ENCODE measurements at places on chromosomes 11 and 22.

DNA sequence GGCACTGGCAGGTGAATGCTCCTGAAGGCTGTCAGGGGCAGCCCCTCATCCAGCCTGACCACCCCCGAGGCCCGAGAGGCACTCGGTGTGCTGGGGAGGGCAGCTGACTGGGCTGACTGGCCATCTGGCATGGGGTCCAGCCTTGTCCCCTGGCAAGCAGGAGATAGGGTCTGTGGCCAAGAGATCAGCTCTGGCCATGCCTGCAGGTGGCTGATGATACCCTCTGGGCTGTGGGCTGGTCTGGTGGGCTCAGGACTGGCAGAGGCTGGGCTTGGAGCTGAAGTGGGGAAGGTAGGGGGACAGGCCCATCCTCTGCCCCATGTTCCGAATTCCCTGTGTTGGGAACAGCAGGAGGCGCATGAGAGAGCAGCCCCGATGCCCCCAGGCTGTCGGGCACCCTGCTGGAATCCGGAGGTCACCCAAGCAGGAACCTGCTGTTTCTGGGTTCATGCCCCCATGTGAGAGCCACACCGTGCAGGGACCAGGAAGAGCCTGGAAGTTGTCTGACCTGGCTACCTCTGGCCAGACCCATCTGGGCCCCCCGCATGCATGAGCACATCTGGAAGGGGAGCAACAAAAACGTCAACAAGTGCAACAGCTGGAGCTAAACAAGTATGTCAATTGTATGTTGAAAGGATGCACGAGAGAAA, 527.0 kb downstream of the TBC1D22A start:
- DNase-seq: no peak

DNA sequence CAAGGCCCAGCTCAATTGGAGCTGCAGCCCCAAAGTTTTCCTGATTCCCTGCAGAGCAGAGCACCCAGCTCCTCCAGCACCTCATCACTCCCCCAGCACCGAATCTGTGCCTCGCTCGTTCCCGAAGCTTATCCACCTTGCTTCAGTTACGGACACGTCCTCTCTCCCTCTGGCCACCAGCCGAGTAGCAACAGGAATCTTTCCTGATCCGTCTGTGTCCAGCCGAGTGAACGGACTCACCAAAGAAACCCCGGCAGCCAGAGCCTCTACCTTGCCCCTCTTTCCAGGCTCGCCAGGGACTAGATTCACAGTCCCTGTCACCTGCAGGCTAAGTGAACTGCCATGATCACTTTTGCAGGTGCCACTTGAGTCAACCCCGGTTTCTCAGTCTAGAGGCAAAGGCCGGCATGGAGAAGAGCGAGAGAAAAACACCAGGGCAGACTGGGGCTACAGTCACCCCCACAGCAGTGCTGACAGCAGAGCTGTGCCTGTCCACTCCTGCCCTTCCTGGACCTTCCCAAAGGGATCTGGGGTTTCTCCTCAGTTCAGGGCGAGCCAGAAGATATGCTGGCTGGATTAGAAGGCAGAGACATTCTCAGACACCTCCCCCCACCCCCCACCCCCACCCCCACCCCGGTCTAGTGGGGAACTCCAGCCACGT, 32.3 kb downstream of the BID start:
- DNase-seq: no peak

DNA sequence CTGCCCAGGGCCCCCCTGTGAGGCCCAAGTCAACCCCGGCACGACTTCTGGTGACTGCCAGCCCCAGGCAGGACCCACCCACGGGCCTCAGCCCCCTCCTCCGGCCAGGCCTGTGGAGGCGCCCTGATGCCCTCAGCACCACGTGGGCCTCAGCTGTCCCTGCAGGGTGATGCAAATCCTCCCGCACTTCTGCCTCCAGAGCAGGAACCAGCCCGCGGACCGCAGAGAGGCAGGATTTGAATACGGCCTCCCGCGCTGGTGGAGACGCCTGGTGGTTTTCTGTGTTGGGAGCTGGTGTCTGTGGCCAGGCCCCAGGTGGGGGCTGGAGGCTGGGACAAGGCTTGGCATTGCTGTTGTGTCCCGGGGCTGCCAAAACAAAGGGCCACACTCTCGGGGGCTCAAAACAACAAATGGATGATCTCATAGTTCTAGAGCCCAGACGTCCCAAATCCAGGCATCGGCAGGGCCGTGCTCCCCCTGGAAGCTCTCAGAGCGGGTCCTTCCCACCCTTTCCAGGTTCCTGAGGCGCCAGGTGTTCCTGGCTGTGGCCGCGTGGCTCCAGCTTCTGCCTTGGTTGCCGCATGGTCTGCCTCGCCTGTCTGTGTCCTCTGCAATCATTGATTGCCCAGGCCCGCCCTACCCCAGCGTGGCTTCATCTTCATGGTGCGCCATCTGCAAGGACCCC, 19.4 kb downstream of the TRPM5 start:
- no peak for DNase-seq

GRCh38 chr22:23862103-23862502, 4.4 kb downstream of the SLC2A11 start:
- no peak for DNase-seq

GRCh38 chr11:120108785-120109168, 29.1 kb downstream of the TRIM29 start:
- DNase-seq: no peak

DNA sequence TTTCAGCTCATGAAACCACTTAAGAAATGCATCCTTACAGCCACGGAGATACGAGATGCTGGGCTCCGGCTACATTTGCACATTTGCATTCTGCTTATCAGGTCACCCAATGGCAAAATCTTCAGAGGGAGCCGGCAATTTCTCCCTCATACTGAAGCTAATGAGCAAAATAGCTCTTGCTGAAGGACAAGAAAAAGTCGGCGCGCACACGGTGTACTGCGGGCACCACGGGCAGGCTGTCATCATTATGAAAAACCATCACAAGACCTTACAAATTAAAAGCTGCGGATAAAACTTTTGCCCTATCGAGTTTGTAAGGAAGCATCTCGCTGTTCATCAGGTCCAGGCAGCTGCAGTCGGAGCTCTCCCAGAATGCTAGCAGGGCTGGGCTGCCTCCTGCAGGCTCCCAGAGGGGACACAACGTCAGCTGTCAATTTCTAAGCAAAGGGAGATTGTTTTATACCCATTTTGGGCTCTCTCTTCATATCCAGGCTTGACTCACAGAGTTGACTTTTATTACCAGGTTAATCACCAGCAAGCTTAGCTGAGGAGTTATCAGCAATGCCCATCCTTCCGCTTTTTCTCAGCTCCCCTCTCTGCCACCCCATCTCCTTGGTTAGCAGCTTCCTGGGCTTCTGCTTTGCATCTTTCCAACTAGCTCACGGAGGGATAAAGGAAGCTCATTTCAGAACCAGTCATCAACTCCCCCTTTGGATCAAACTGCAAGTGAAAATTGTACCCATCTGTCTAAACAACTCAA, 375.1 kb downstream of the OPCML start:
- no peak for DNase-seq

DNA sequence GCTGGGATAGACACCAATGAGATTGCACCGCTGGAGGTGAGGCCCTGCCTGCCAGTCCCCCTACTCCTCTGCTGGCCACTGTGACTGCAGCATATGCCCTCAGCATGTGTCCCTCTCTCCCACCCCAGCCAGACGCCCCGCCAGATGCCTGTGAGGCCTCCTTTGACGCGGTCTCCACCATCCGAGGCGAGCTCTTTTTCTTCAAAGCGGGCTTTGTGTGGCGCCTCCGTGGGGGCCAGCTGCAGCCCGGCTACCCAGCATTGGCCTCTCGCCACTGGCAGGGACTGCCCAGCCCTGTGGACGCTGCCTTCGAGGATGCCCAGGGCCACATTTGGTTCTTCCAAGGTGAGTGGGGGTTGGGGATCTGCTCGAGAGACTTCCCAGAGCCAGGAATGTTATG, 5.7 kb upstream of the SMARCB1 start:
- no peak for DNase-seq

GRCh38 chr22:31127181-31127772, 4.5 kb downstream of the INPP5J start:
- DNase-seq: no peak

DNA sequence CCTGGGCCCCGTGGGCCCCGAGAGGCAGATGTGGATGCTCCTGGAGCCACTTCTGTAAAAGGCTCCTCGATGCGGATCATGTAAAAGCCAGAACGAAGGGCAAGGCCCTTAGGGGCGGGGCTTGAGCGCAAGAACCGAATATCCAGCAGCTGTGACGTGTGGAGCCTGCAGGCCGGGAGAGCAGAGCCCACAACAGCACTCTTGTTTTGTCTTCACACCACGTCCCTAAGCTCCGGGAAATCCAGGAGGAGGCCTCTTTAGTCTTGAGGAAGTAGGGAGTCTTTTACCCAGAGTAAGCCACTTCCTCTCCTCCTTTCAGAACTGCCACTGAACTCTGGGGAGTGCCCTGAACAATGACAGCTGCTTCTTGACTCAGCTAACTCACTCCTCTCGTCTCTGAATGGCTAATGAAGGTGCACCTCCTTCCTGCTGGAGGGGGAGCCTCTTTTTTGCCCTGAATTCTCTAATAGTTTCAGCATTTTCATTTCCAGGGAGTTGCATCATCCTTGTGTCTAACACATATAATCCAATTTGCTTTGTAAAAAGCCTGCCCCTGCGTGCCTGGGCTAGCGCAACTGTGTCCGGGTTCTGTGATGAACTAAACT, 12.5 kb downstream of the L3MBTL2 start:
- peak; percentile 89 for DNase-seq

GRCh38 chr22:48708558-48709245, 1119.0 kb downstream of the BRD1 start:
- no peak for DNase-seq

- no peak for DNase-seq
Measured at GRCh38 chr22:29450222-29450621, 11.8 kb downstream of the RFPL1 start.

DNA sequence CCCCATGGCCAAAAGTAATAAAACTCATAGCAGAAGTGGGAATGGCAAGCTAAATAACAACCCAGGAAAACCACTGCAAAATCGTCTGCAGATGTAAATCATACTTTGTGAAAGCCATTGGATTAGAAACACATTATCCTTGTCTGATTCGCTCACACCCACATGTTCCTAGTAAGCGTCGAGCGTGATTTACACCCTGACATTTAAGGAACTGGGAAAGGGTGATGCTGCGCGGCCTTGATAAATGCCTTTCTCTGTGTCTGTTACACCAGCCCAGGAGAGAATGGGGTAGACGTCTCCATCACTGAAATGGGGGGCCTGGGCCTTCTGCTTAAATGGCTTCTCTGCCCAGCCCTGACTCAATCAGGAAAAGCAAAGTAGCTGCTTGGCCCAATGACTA, 162.7 kb downstream of the NTM start:
- DNase-seq: no peak

- DNase-seq: no peak
Measured at GRCh38 chr11:32026766-32027165, 64.1 kb upstream of the RCN1 start.

GRCh38 chr11:12506404-12506921, 129.1 kb downstream of the PARVA start:
- no peak for DNase-seq

- no peak for DNase-seq
Measured at GRCh38 chr11:81484196-81484595, 1249.5 kb downstream of the FAM181B start.

- no peak for DNase-seq
Measured at GRCh38 chr11:76591416-76591815, 79.1 kb downstream of the LRRC32 start.

DNA sequence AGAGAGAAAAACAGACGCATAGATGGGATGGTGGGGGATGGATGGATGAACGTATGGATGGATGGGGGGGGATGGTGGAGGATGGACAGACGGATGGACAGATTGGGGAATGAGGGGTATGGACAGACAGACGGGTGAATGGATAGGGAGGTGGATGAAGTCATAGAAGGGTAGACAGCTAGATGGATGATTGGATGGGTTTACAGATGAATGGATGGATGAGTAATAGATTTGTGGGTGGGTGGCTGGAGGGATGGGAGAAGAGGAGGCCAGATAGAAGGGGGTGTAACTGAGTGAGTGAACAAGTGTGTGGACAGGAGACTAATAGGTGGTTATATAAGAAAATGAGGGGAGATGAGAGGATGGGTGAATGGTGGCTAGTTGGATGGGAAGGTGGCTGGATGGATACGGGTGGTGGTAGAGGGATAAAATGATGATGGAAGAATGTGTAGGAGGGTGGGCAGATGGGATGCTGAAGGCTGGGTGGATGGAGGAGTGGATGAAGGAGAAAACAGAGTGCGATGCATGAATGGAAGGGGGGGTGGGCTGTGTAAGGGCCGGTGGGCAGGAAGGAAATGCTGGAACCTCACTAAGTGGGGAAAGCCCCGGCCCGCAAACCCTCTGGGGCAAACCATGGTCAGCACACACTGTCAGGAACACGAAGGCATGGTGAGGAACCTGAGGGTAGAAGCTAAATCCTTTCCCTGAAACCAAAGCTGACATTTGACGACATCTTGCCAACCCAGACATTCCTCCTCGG, 21.6 kb downstream of the ARVCF start:
- DNase-seq: no peak

GRCh38 chr22:38017939-38018885, 33.9 kb upstream of the SOX10 start:
- DNase-seq: no peak

DNA sequence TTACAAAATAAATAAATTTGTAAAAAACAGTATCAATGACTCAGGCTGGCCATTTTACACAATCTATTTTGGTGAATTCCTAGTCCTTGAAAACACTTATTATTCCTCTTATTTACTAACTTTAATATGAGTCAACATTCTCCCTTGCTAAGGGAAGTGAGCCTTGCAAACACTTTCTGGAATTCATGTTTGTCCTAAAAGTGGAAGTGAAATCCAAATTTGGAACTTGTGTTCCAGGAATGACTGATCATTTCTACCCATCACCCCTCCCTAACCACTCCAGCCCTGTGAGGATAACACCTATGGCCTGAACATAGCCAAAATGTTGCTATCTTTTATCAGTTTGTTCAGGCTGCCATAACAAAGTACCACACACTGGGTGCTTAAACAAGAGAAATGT, 83.1 kb downstream of the OR5AK2 start:
- no peak for DNase-seq

DNA sequence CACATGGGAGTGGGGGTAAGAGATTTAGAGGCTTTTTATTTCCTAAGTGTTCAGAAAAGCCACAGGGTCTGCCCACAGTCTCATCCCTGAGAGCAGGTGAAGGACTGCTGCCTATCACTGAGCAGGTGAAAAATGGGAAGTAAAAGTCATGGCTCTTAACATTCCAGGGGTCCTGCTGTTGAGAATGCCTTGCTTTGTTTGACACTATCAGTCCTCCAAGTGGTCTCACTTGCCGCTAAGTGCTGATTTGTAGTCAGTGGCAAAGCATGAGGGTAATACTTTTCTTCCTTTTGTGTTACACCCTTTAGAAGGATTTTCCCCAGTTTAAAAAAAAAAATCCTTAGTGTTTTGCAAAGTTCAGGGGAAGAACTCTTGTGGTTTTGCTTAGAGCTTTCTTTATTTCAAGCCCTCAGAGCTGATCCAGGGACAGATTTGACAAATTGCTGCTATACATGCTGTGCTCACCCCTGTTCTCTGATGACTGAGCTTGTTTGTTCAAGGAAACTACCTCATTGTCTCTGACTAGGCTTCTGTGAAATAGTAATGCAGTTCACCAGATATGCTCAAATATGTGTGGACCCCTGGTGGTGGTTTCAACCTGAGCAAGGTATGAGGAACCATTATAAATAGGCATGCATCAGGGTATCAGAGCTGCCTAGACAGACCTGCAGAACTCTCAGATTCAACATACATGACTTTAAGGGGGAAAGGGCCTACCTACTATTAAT, 141.0 kb downstream of the ARHGAP42 start:
- no peak for DNase-seq

Data from CD14-positive monocyte (primary cell).